ENCODE measurements at places on chromosomes 3 and 15. TPM values are rescaled to one million over a fixed set of nuclear protein-coding genes. Genes with fewer than 3 reads are reported as not detected.

Gene CCDC39
- total RNA-seq, result not detected

Gene SPINK8
- total RNA-seq, result not detected

GRCh38 chr15:22850055-22850454 lies 11.6 kb downstream of the NIPA2 start:
- no peak for DNase-seq

DNA sequence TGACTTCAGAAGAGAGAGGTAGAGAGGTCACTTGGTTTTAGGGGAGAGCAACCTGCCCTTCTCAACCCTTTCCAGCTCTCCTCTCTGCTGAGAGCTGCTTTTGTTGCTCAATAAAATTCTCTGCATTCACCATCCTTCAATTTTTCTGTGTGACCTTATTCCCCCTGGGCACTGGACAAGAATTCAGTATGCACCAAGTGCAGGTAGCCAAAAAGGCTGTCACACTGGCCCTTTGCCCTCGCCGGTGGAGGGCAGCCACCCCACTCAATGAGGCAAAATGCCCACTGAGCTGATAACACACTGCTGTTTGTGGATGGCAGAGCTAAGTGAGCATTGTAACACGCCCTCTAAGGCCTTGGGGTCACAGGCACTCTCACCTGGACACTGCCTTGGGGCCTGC lies 12.9 kb downstream of the PGBD4 start:
- no peak for DNase-seq

- DNase-seq, result no peak
Measured at GRCh38 chr3:3170998-3171397, 8.5 kb downstream of the CRBN start.

DNA sequence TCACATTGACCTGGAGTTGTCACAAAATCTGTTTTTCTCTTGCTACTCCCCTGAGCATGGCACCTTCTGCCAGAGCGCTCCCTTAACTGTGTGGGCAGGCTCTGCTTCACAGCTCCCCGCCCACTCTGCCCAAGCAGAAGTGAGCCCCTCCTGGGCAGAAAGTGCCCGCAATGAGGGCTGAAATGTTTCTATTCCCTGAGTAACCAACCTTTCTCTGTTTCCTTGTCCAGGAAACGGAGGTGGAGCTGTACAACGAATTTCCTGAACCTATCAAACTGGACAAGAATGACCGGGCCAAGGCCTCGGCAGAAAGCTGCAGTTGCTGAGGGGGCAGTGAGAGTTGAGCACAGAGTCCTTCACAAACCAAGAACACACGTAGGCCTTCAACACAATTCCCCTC lies 66.3 kb upstream of the ACAD9 start:
- DNase-seq, result no peak

Data from epithelial cell of proximal tubule (primary cell).